ENCODE measurements at places on chromosomes 11 and 22. TPM values are rescaled to one million over a fixed set of nuclear protein-coding genes. Genes with fewer than 3 reads are reported as not detected.

BACE1-AS gene
- total RNA-seq: 5.1 TPM

APOL5 gene
- total RNA-seq: not detected

SLC22A8 gene
- total RNA-seq: not detected

RFPL1 gene
- total RNA-seq: not detected

OR8A1 gene
- total RNA-seq: not detected

SLC43A3 gene
- 9.7 TPM for total RNA-seq

OR52N4 gene
- not detected for total RNA-seq

Measured in H7 (cell line).